ENCODE measurements at places on chromosomes 5 and 9.

- DNase-seq: no peak
These were observed 79.6 kb downstream of the ADAMTS2 start for GRCh38 chr5:179265514-179266290.

DNA sequence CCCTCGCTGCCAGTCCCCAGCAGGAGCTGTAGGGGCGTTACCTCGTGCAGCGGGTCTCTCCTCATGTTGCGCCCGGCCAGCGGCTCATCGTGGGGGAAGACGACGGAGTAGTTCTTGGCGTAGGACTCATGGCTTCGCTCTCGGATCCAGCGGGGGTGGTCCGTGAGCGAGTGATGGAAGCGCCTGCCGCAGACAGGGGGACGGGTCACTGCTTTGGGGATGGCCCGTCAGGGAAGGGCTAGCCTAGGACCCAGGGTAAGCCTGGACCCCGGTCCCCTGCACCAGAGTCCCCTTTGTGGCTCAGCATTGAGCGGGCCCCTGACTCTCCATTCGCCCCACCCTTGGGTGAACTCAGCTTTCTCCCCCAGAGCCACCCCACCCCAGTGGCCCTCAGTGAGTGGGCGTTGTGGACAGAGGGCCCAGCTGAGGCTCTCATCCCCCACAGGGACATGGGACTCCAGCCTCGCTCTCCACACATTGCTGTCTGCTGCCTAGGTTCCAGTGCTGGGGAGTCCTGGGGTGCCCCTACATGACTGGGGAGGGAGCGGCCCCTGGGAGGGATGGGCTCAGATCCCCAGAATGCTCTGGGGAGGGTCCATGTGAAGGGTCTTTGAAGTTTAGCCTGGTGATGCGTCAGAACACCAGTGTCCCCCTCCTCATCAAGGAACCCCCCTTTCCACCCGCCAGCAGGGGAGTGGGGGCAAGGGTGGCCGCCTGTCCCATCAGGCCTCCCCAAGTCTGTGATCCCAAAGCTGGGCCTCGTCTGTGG lies 29.7 kb downstream of the SARDH start:
- DNase-seq: no peak

GRCh38 chr5:91898898-91899297 lies 515.8 kb upstream of the ARRDC3 start:
- no peak for DNase-seq

GRCh38 chr9:86807367-86807976 lies 139.8 kb downstream of the GAS1 start:
- no peak for DNase-seq

DNA sequence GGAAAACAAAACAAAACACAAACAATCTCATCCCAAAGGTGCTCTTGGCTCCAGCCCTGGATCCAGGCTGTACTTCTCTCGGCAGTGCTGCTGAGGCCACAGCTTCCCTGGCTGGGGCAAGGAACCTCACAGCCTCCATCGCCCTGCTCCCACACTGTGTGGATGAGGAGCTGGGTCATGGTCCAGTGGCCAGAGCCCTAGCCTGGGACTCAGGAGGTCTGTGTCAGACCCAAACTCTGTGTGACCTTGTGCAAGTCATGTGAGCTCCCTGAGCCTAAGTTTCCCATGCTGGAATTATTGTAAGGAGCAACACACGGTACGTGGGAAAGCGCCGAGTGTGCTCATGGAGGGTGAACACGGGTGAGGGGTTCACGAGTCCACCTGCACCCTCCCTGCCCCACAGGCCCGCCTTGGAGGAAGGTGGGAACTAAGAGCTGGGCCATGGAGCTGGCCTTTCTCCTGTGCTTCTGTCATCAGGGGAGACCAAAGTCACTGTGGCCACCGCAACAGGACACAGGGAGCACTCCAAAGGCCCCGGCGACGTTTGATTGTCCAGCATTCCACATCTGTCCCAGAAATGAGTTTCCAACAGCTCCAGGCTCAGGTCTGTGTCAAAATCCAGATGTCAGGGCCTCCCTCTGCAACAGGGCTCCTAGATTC lies 26.2 kb upstream of the SMU1 start:
- no peak for DNase-seq

GRCh38 chr9:8804613-8805012 lies 1005.0 kb upstream of the DMAC1 start:
- DNase-seq: no peak

DNA sequence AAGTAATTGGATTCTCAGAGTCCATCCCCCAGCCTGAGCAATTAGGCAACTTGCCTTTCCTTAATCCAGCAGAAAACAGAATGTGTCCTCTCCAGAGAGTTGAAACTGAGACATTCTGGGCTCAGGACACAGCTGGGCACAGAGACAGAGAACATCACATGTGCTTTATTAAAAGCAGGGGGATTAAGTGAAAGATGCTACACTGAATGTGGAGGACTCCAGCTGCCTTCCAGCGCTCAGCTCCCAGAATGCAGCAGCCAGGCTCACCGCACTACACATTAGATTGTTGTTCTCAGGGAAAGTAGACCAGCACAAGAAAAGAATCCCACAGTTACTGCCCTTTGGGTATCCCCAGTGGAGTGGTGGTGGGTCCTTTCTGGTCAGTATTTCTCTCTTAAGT lies 141.6 kb upstream of the IL12B start:
- DNase-seq: no peak

DNA sequence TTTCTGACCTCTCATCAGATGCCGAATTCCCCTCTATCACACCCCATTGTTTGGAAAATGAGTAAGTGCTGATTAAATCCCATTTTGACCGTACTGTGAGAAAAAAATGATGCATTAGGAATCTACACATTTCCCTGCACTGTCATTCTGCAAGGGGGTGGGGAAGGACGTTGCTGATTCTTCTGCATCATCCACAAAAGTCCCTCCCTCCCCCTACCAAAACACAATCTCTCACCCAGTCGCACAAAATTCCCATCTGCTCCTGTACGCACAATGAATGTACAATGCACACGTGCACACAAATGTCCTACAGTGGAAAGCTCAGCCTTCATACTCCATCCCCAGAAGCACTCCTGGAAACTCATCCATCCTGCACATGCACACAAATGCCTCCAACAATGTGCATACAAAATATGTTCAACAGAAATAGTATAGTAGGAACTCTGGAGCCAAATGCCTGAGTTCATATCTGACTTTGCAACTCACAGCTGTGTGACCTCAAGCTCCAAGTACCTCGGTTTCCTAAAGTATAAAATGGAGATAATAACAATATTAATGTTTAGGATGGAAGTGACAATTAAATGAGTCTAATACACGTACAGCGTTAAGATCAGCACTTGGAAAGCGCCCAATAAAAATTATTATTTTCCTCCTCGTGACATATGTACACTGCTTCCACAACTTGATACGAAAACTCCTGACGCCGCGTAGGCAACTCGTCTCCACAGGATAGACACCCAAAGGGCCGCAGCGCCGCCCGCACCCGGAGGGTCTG lies 809 bp downstream of the TNIP1 start:
- DNase-seq: peak; percentile 58

- no peak for DNase-seq
These were observed 10.2 kb downstream of the CMYA5 start for GRCh38 chr5:79699763-79700400.

DNA sequence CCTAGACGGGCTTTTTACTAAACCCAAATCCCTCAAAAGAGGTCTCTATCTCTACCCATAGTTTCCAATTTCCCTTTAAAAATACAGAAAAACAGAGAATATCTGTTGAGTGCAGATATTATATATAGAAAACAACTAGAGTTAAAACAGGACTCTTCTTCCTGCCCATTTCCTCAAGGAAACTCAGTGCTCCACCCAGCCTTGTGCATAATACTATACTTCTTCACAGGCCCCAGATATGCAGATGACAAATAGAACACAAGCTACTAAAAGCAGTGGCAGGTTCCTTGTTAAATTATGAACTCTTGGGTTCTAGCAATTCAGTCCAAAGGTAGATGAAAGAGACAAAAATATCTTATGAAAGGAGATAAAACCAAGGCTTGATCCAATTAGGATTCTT lies 200.2 kb downstream of the TSSK1B start:
- DNase-seq: no peak

- DNase-seq: no peak
These were observed 40.2 kb downstream of the TLR4 start for GRCh38 chr9:117744369-117744768.

DNA sequence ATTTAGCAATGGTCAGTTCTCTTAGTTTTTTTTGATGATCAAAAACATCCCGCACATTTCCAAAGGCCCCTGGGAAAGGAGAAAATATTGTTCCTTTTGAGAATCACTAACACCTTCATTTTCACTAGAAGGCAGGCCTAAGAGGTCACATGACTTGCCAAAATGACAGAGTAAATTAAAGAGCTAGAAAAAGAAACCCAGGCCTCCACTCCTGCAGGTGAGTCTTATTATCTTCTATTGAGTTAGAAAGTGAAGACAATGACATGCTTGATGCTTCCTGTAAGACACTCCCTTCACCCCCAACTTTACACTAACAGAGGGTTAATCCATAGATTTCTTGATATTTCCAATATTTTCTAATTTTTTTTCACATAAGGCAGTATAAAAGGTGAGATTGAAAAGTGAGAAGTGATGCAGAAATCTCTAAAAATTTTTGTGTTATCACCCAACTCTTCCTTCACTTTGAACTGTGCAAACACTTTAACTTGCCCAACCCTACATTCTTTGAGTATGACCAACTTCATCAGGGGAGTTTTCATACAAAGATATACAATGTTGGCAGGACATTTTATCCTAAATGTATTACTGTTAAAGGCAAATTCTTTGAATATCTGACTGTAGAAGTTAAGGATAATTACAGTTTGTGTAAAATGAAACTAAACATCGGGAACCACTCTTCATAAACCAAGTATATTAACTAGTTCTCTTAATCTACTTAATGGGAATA lies 57.1 kb downstream of the SUB1 start:
- DNase-seq: no peak

GRCh38 chr9:89006267-89006666 lies 15.0 kb downstream of the S1PR3 start:
- no peak for DNase-seq

GRCh38 chr5:71903808-71904207 lies 184.7 kb downstream of the CARTPT start:
- no peak for DNase-seq

- no peak for DNase-seq
These were observed 9.0 kb upstream of the DMRT3 start for GRCh38 chr9:967436-967835.

- no peak for DNase-seq
These were observed 87.1 kb downstream of the OSMR start for GRCh38 chr5:38932854-38933408.

GRCh38 chr9:37643214-37643613 lies 7.5 kb upstream of the FRMPD1 start:
- DNase-seq: no peak

GRCh38 chr5:153491038-153491744 lies 721 bp downstream of the GRIA1 start:
- DNase-seq: no peak

DNA sequence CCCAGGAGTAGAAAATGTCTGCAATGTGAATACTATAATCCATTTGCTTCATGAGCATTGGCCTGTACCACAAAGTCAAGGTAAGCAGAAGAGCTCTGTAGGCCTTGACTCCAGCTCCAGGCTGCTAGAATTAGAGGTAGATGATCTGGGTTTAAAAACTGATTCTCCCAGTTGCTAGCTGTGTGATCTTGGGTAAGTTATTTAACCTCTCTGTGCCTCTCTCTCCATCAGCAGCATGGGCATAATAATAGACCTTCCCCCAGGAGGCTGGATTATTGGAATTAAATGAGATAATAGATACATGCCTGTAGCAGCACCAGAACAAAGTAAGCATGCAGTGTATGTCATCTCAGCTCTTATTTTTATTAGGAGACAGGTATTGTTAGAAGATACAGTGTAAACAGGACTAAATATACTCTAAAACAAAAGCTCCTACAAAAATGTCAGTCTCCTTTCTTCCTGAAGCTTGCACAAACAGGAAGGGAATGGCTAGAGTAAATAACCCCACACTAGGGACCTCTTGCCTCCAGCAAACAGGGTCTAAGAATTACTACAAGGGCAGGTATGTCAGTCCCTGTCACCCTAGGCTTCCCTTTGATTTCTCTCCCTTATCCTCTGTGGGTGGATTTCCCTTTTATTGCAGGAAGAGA lies 57.5 kb downstream of the PSAT1 start:
- no peak for DNase-seq

DNA sequence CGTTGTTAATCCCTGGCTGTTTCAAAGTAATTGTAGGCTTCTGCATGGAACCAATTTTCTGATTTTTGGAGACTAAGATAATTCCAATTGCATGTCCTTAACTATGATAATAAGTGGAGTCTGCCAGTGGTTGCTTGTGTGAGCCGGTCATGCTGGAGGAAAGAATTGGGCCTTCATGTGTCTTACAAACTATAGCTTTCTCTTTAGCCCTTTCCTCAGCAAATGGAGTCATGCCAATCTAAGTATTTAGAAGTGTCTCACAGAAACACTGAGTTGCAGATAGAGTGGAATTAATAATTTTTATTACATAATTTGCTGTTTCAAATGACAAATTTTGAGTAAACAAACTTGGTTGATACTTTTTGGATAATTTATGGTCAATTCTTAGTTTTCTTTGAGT lies 200.4 kb downstream of the FBXL7 start:
- no peak for DNase-seq

- peak; percentile 56 for DNase-seq
These were observed 864 bp downstream of the PAPPA start for GRCh38 chr9:116154334-116154975.

Data from erythroblast (primary cell).